ENCODE measurements at places on chromosomes 16 and 17.

- peak; percentile 40 for DNase-seq
Observed at GRCh38 chr17:51097708-51098446, 22.8 kb downstream of the SPAG9 start.

DNA sequence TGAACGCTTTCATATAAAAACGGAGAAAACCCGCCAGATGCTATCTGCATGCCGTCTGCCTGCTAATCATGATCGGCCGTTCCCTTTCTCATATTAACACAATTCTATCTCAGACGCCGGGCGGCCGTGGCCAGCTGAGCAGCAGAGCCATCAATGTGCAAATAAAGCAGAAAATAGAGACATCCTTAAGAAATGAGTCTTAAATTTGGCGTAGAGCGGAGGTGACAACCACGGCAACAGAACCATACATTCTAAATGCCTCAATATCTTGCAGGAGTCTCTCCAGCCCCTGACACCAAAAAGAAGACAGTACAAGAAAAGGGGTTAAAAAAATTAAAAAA lies 2.7 kb upstream of the IRX5 start:
- DNase-seq = no peak

- DNase-seq = no peak
Observed at GRCh38 chr16:10880594-10881452, 3.8 kb downstream of the CIITA start.

- no peak for DNase-seq
Observed at GRCh38 chr16:28569021-28569420, 15.3 kb downstream of the SGF29 start.

GRCh38 chr16:53743149-53743566 lies 39.2 kb downstream of the FTO start:
- DNase-seq = no peak

- no peak for DNase-seq
Observed at GRCh38 chr16:60041671-60042070, 1307.6 kb upstream of the GOT2 start.

DNA sequence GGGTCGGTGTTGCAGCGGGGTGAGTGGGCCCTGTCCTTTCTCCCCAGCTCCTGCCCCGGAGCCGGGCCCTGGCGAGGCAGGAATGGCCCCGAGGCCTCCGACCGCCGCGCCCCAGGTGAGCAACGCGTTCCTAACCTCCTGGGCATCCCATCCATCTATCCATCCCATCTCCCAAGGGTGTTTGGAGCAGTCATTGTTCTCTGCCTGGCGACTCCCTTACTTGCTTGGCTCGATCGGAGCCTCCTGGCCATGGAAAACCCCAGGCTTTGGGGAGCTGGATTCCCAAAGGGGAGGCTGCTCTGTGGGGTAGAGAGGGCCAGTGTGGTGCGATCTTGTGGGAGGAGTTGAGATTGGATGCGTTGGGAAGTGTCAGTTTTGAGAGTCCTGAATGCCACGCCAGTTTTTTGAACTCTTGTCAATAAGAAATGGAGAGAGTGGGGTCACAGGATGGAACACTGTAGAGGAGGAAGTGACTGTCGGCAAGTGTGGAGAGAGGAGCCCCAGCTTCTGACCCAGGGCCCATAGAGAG lies 684 bp downstream of the ZFP90 start:
- DNase-seq = no peak

DNA sequence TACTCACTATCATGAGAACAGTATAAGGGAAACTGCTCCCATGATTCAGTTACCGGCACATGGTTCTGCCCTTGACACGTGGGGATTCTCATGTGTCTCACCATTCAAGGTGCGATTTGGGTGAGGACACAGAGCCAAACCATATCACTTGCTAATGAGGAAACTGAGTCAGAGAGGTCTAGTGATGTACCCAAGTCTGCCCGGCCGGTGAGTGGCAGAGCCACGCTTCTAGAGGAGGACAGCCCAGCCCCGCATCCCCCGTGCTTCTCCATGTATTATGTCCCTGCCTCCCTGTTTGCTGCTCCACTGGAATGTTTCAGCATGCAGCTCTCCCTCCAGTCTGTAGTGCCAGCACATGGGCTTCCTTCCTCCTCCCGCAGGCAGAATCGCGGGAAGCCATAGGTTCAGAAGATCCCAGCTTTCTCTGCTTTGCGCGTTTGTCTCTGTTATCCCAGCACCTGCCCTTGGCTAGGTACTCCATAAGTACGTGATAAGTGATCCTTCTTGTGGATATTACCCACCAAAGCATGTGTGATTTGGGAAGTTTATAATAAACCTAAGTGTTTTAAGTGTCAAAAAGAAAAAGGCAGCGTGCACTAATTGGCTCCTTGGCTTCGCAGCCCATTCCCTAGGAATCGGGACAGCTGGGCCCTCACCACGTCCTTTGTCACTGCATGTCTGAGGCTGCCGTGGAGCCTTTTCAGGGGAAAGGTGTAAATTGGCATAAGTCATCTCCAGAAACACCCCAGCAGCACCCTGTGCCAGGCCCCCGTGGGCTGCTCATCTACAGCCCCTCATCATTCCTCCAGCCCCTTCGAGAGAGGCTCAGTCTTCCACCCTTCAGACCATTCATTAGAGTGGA lies 103.8 kb downstream of the CLEC16A start:
- DNase-seq = no peak

GRCh38 chr17:37191219-37191618 lies 184.6 kb upstream of the C17orf78 start:
- no peak for DNase-seq

Measured in NCI-H774 (cell line).